Adipose tissue (tissue), 3 donors: ENCODE measurements at places on chromosomes 5 and 9. TPM values are rescaled to one million over a fixed set of nuclear protein-coding genes. Genes with fewer than 3 reads are reported as not detected.

The LCN1 gene
- not detected for polyA plus RNA-seq

The C5 gene
- 2.7 TPM for polyA plus RNA-seq

The CDKN2B gene
- 55.0 TPM for polyA plus RNA-seq

The ANKRD31 gene
- polyA plus RNA-seq = not detected

The MCIDAS gene
- 0.06 TPM for polyA plus RNA-seq

The FBXO38 gene
- polyA plus RNA-seq = 13.0 TPM

The PRR16 gene
- polyA plus RNA-seq = 3.6 TPM

The AGXT2 gene
- polyA plus RNA-seq = not detected

The CATSPER3 gene
- 0.58 TPM for polyA plus RNA-seq

The ZNF618 gene
- polyA plus RNA-seq = 2.6 TPM
